ENCODE measurements at places on chromosomes 3 and 15. TPM values are rescaled to one million over a fixed set of nuclear protein-coding genes. Genes with fewer than 3 reads are reported as not detected.

FES gene
- polyA plus RNA-seq = 4.9 TPM

MUC20 gene
- 13.9 TPM for polyA plus RNA-seq

UCN2 gene
- polyA plus RNA-seq = 0.10 TPM

SLC51B gene
- polyA plus RNA-seq = 92.5 TPM

TCF12 gene
- 15.7 TPM for polyA plus RNA-seq

A4GNT gene
- polyA plus RNA-seq = not detected

EHHADH gene
- polyA plus RNA-seq = 7.5 TPM

STARD5 gene
- polyA plus RNA-seq = 26.1 TPM

GRCh38 chr3:52454250-52454937, 553 bp upstream of the TNNC1 start:
- no peak for DNase-seq

GRCh38 chr3:157572559-157573270, 69.5 kb upstream of the VEPH1 start:
- no peak for DNase-seq

DNA sequence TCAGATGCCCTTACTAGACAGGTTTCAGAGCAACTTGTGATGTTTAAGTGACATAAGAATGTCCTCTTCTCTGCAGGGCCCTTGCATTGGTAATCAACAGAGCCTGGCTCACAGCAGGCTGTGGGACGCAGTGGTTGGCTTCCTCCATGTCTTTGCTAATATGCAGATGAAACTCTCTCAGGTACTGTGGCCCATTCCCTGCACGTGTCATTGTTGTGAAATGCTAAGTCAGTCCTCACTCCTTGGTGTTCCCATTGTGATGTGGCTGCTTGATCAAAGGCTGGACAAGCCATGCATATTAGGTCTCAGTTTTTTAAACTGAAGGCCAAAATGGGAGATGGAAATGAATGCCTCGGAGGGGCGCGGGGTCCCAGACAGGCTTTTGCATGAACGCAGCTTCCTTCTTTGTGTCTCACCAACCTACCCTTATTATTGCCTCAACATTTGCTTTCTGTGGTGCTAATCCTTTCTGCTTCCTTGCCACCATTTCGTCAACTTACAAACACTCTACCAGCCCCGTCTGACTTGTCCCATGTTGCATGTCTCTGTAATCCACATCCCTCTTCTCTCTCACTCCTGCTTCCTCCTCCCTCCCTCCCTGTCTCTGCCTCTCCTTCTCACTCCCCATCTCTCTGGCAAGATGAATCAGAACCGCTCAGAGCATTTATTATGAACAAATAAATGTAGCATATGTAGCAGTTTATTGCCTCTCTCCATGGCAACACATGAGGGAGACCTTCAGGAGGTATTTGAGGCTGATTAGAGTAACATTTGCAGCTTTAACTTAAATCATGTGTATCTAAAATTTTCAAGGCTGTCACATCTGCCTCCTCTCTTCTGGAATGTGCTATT, 133.2 kb upstream of the CHRM5 start:
- DNase-seq = no peak

DNA sequence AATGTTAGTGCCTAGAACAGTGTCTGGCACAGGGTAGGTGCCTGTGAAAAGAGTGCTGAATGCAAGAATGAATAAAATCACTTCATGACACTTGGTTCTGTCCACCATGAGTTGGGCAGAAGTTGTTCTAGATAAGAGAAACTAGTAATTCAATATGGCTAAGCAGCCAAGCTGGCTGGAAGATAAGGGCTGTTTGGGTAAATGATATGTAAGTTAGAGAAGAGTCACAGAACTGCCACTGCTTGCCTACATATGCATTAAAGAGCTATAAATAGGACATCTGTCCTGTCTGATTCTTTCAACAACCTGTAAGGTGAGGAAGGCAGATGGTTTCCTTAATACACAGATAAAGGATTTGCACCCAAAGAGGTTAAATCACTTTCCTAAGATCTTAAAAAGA, 13.1 kb downstream of the MTMR10 start:
- DNase-seq = no peak

GRCh38 chr15:89127054-89127702, 38.9 kb downstream of the ABHD2 start:
- no peak for DNase-seq

- DNase-seq = no peak
Measured at GRCh38 chr15:29937956-29938355, 115.7 kb upstream of the TJP1 start.

DNA sequence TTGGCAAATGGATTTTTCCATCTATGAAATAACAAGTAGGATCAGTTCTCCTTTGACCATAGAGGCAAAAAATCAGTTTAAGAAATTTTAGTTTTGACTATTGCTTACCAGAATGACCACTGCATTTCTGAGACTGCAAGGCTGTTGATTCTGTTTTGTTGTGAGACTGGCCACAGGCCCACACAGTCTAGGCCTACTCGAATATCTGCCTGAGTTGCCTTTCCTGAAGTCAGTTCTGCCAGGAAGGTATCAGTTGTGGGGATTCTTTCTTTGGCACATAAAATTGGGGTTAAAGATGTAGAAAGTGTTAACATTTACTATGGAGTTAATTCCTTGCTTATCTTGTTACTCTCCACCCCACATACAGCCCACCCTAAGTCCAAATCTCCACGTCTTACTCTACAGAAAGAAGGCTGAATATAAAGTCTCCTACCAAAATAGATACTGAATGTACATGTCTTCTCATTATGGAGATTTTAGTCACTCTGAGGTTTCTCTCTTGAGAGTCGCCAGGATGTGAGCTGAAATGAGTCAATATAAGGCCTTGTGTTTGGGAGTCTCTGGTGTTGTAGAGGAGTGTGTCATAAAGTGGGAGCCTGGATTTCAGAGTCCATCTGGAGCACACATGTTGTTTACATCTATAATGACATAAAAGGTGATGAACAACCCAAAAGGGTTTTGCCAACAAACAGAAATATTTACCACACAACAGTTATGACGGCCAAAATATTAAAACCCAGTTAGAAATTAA, 45.0 kb upstream of the WWTR1 start:
- DNase-seq = no peak

DNA sequence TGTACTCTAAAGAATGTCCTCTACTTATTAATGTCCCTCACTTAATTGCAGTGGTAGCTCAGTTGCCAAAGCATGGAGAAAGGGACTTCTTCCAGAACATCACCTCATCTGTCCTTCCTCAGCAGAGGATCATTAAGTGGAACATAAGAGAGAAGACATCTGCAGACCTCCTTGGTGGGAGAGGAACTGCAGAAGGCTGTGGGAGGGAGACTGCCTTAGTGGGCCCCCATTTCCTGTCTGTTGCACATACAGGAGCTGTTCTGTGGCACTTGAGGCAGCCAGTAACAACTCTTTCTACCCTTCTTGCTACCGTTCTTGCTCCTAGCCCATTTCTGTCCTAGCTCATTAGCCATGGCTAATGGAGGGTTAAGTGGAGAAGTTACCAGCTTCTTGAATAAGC, 33.6 kb downstream of the HPS3 start:
- no peak for DNase-seq

- DNase-seq = peak; percentile 67
Measured at GRCh38 chr3:55486857-55487380, at the start of gene WNT5A. Gene WNT5A (minus strand): TSS chr3:55487306. CDS start chr3:55486985, 321 bp downstream.

GRCh38 chr3:71705681-71706080, 19.5 kb downstream of the EIF4E3 start:
- no peak for DNase-seq

- peak; percentile 83 for DNase-seq
Measured at GRCh38 chr15:90001062-90001682, at the start of gene ZNF710. Gene ZNF710 (plus strand): TSS chr15:90001324. CDS start chr15:90067138, 65,814 bp downstream.

GRCh38 chr3:122519693-122520092, 5.0 kb upstream of the KPNA1 start:
- DNase-seq = no peak

- DNase-seq = no peak
Measured at GRCh38 chr3:189158034-189158433, 13.7 kb upstream of the TPRG1 start.

- DNase-seq = peak; percentile 61
Measured at GRCh38 chr15:100175406-100176114, 166.2 kb downstream of the ADAMTS17 start.

- no peak for DNase-seq
Measured at GRCh38 chr3:178088963-178089362, 447.3 kb upstream of the KCNMB2 start.

DNA sequence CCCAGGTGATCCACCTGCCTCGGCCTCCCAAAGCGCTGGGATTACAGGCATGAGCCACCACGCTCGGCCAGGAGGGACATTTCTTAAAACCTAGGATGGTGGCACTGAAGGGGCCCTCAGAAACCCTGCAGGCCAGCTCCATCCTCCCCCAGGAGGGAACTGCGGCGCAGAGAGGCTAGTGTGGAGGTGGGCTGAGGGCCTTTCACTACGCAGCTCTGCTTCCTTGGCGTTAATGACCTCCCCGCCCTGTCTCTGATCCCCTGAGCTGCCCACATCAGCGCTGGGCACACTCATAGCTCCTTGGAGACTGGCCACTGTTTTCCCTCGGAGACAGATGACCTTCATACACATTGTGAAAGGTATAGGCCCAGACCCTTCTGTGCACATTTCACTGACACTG, 46.2 kb upstream of the MAGEF1 start:
- DNase-seq = no peak

DNA sequence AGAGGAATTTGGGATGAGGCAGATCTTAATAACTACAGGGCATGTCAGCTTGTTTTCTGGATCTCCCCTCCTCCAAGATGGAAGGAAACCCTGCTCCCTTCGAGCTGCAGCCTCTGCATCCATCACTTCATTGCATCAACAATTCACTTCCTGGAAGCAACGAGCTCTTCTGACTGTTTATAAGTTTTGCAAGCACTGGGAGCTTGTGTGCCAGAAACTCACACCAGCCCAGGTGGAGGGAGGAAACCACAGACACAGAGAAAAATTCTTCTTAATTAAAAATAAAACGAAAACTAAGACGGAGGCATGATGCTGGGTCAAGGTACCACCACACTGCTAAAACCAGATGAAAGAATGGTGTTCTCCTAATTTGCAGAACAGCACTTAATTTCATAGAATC, 10.6 kb downstream of the LRIG1 start:
- DNase-seq = no peak

DNA sequence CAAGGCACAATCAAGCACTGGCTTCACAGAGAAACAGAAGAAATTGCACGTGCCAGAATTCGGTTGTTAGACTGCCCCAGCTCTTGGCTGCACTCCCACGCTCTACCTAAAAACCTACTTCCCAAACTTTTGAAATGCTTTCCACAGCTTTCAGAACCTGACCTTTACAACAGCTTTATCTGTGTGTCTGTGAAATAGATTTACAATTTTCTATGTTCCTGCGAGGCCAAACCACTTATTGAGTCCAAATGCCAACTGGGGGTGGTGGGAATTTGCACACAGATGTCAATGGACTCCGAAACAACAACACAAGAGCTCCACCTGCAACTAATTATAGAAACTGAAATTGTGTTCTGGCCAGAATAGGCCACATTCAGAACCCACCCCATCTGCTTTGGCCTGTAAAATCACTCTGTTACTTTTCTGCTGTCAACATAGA, 44.6 kb downstream of the ERC2 start:
- DNase-seq = no peak

GRCh38 chr3:129556890-129557547, 14.0 kb downstream of the H1-8 start:
- no peak for DNase-seq
